ENCODE measurements at places on chromosomes 3 and 15. TPM values are rescaled to one million over a fixed set of nuclear protein-coding genes. Genes with fewer than 3 reads are reported as not detected.

GRCh38 chr3:120420928-120421551 is 29.8 kb downstream of the FSTL1 start:
- DNase-seq = peak; percentile 81

GRCh38 chr3:32457971-32458471 is 44.6 kb downstream of the CMTM6 start:
- peak; percentile 34 for DNase-seq

DNA sequence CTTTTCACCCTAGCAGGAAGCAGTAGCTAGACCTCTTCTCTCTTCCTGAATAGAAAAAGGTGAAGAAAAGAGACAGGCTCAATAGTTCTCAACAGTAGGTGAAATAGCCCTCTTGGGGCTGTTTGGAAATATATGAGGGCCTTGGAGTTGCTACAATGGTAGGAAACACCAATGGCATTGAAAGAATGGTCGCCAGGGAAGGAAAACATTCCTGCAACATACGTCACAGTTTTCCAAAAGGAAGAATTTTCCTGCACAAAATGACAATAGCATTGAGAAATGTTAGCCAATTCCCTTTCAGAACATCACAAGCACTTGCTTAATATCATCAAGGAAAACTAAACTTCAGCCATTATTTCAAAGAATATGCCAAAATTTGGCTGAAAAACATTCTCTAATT is 484.5 kb downstream of the IGSF11 start:
- DNase-seq = peak; percentile 17

DNA sequence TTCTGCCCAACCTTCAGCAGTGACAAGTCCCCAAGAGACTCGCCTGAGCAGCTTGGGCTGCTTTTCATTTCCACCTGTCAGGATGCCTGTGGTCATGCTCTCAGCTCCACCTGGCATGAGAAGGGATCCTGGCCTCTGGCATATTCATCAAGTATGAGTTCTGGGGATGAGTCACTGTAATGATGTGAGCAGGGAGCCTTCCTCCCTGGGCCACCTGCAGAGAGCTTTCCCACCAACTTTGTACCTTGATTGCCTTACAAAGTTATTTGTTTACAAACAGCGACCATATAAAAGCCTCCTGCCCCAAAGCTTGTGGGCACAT is 3.5 kb downstream of the MYD88 start:
- DNase-seq = no peak

DNA sequence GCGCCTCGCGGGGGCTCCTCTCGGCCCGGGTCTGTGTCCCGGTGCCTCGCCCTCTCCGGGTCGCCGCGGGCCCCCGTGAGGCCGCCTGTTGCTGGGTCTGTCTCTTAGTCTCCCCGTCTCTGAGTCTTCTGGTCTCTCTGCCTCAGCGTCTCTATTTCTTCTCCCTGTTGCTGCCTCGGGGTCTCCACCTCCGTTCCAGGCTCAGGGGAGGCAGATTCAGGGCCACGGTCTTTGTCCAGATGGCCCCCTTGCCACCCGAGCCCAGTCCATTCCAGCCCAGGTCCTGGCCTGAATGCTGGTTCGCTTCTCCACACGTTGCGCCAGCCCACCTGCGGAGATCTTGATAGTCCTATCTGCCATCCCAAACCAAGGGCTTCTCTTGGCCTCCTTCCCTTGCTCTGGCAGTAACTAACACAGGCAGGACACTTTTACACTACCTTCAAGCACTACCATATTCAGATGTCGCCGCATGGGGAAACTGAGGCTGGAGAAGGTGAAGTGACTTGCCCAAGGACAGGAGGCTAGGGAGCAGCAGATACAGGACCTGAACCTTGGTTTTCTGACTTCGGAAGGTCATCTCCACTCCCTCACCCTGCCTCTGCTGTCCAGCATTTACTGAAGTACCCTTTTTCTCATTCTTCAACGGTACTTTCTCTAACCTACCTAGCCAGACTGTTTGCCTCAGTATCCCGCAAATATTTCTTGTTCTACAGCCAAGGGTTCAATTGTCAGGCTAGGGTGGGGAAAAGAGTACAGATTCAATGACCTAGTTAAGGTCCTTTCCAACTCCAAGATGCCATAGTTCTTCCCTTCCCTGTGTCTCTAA is 616 bp upstream of the IGDCC4 start:
- no peak for DNase-seq

- peak; percentile 73 for DNase-seq
Measured at GRCh38 chr3:150763841-150764483, 993 bp upstream of the SIAH2 start.

- DNase-seq = no peak
Measured at GRCh38 chr15:57761562-57761961, 55.0 kb downstream of the POLR2M start.

GRCh38 chr3:100089812-100090668 is 24.3 kb downstream of the FILIP1L start:
- DNase-seq = no peak

GRCh38 chr3:57518276-57518915 is 25.7 kb downstream of the DNAH12 start:
- no peak for DNase-seq

DNA sequence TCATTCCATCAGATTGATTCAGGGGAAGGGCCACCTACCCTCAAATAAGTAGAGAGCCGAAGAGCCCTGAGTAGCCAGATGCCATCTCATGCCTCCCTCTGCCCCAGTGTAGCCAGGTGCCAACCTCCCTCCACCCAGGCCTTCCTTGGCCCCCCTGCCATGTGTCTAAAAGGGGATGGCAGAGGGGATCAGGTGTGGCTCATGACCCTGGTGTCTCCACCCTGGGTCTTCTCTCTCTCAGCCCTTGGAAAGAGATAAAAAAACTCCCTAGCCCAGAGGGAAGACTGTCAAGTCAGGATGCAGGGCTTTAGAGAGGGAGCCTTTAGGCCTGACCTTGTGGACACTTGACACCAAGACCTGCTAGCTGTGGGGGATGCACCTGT is 5.2 kb downstream of the GRM2 start:
- DNase-seq = no peak

DNA sequence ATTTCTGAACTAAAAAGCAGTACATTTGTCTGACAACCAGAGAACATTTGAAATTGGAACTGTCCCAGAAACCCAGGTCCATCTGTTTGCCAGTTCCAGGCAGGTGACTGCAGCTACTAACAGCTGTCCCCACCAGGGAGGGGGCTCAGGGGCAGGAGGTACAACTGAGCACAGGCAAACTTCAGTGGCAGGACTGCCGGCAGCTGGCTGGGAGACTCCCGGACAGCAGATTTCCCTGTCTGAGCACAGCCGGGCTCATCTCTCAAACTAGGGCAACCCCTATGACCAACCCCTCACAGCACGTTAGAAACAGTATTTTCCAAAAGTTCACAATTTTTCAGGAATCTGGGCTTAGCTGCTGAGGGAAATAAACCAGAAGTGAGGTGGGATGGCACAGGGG is 88.8 kb downstream of the MEGF11 start:
- DNase-seq = no peak

- no peak for DNase-seq
Measured at GRCh38 chr3:14222457-14222856, 43.8 kb downstream of the LSM3 start.

GRCh38 chr15:50260969-50261496 is 4.5 kb downstream of the HDC start:
- DNase-seq = no peak

DNA sequence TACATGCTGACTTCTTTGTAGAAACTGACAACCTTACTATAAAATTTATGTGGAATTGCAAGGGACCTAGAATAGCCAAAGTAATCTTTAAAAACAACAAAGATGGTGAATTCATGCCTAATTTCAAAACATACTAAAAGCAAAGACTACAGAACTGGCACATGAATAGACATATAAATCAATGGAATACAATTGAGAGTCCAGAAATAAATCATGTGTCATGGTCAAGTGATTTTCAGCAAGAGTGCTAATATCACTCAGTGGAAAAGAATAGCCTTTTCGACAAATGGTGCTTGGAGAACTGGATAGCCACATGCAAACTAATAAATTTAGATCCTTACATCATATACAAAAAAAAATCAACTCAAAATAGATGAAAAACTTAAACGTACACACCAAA is 8.7 kb downstream of the IMPG2 start:
- DNase-seq = peak; percentile 29

GRCh38 chr3:70386846-70387245 is 74.4 kb upstream of the MDFIC2 start:
- DNase-seq = no peak

DNA sequence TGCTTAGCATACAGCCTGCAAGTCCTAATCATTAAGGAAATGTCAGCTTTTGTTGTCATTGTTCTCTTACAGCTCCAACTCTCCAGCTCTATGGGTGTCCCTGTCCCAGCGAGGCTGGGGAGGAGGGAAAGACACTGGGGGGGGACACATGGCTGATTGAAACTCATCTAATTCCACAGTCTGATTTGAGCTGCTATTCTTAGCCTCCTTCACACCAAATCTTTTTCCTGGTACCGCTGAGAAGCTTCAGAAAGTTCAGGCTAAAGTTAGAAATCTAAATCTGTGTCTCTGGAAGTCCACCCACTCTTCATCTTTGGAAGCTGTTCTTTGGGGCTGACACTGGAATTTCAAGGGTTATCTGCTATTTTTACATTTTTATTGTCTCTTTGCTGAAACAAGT is 61.3 kb upstream of the RASGRP1 start:
- no peak for DNase-seq

GRCh38 chr3:157175691-157176507 is 16.0 kb upstream of the CCNL1 start:
- peak; percentile 19 for DNase-seq

DNA sequence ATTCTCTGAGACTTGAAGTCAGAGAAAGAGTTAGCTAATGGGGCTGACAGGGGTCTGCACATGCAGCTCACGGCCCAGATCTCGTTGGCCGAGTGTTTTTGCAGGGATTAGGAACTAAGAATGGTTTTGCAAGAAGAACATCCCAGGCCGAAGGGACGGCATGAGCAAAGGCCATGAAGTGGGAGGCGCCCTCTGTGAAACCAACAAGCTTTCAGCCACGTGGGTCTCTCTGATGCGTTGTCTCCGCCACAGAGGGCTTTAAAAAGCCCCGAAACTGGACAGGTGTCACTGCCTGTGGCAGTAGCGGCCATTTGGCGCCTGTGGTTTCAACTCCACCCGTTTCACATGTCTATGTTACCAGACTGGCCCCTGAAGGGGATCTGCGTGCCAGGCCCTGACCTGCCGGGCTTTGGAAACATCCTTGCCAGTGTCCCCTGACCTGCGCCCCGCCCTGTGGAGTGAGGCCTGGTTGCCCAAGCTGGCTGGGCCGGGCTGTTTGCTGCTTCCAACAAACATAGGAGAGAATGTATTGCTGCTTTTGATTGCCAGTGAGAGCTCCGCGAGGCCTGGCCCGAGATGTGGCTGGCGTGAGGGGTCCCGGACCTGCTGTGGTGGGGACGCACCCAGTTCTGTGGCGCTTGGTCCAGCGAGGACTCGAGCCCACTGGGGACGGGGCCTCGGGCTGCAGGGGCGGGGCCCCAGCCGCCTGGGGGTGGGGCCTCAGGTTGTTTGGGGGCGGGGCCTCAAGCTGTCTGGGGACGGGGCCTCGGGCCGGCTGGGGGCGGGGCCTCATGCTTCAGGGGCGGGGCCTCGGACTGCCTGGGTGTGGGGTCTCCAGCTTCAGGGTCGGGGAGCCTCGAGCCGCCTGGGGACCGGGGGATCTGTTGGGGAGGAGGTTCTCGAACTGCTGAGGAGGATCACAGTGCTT is 30.4 kb downstream of the GOLGA6L2 start:
- DNase-seq = no peak

DNA sequence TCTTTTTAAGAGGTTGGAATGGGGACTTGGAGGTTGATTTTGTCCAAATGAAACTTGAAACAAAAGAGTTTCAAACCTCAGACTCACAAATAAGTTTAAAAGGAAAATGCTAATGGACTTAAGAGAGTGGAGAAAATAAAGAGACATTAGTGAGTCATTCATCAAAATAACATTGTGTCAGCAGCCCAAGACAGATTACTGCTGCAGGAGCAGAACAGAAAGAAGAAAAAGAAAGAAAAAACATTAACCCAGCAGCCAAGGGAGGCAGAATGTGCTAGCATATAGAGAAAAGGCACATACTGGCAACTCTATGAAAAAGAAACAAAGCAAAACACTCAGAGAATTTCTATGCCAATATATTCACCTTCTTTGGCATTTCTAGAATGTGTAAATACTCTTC is 42.6 kb downstream of the ADAMTS9 start:
- no peak for DNase-seq

Gene B3GNT5
- 7.9 TPM for total RNA-seq

Gene ITIH1
- 1.2 TPM for total RNA-seq

Gene SEMA5B
- total RNA-seq = 6.0 TPM

Gene GOLGB1
- 57.8 TPM for total RNA-seq

Gene C15orf62
- total RNA-seq = 0.24 TPM

Measured in umbilical cord (tissue), 2 donors.